ENCODE measurements at places on chromosomes 2 and 18.

- no peak for DNase-seq
Measured at GRCh38 chr2:43309935-43310334, 83.5 kb upstream of the ZFP36L2 start.

DNA sequence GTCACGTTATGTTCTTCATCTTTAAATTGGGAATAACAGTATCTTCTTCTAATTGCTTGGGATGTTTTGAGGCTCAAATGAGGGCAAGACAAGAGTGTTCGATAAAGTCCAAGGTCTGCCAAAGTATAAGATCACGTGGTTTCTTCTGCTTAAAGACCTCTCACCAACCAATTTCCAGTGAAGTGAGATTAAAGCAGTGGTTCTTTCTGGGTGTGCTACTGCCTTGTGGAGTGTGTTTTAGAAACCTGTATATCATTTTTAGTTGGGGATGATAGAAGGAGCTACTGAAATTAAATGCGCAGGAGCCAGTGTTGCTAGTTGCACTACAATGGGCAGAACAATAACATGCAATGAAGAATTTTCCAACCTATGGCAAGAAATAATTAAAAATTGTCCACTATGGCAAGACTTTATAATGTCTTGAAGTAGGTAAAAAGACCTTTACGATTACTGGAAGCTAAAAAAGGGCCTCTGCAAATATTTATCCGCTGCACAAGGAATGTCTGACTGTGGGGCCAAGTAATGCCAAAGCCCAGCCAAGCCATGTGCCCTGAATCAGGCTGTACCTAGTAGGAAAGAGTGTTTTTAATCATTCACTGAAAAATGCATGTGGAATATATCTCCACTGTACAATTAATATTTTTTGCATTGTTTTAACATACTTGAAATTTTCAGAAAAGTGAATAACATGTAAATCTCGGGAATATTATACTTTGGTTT lies 244.5 kb upstream of the REG3G start:
- DNase-seq: no peak

DNA sequence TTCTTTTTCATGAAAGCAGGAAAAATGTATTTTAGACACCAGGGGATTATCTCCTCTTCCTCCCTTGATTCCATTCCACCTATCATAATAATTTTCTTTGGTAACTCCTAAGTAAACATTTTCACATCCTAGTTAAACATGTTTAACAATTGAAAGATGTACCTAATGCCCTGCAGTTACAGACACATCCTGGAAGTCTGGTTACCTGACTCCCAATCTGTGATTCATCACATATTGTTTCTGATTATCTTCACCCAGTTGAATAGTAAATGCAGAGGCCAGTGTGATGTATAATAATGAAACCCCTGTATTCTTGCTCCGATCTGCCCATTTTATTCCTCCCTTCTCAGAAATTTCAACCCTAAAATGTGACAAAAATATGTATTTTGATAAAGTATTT lies 1237.6 kb upstream of the LRRTM1 start:
- no peak for DNase-seq

DNA sequence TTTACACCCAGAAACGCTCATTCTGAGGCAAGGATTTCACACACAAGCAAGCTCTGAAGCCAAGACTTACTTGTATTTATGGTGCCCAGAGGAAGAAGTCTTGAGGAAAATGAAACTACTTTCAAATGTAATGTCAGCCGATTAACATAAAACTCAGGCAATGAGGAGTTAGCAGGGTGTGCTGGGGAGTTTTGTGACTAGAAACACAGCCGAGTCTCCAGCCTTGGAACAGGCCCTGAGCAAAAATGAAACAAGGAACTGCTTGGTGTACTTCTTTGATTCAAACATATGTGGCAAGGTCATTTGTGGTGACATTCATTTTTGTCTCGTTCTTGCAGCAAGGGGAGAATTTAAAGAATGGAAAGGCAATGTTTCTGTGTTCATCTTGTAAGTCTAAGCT lies 4.5 kb downstream of the DYTN start:
- DNase-seq: no peak

DNA sequence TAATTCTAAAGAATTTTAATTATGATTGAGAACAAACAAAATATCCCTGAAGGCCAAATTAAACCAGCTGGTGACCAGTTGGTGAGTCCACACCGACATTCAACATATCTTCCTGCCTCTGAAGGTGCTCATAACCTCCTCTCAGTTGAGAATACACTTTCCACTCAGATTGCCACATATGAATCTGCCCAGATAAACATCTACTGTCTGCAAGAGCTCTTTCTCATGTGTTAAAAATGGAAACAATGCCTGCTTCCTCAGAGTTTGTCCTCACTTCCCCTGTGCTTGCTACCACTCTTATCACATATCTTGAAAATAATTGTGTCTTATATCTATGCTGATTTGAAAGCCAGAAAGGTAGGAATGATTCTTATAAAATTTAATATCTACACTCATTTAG lies 177.7 kb upstream of the GULP1 start:
- no peak for DNase-seq

DNA sequence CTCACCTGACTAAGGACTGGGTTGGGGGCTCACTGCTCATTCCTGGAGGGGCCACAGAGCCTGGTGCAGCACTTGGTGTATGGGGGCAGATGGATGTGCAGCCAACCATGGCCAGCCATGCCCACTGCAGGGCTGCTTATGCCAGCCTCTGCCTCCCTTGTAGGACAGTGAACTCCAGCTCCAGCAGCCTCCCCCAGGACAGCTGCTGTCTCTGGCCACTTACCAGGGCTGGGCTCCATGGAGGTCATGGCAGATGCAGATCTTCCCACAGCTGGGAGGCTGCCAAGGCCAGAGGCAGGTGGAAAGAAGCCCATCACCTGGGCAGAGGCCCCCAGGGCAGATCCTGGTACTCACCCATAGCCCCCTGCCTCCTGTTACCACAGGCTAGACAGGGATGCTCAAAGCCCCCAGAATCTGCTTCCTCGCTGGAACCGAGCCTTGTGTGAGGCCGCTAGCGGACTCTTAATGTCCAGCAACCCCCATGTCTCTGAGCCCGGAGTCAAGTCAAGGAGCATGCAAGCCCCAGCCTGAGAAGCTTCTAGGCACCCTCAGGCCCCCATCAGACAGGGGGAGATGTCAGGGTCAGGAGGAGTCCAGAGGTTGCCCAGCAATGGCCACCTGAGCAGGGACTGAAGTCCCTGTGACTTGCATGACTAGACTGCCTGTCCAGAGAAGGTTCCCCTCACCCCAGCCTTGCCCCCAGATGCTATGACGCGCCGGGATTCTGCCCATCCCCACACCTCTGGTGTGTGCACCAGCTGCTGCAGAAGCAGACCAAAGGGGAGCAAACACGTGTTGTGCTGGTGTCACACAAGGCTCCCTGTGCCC lies 123.6 kb downstream of the TWIST2 start:
- no peak for DNase-seq

- no peak for DNase-seq
Measured at GRCh38 chr2:47782381-47782670, 619 bp upstream of the MSH6 start.

DNA sequence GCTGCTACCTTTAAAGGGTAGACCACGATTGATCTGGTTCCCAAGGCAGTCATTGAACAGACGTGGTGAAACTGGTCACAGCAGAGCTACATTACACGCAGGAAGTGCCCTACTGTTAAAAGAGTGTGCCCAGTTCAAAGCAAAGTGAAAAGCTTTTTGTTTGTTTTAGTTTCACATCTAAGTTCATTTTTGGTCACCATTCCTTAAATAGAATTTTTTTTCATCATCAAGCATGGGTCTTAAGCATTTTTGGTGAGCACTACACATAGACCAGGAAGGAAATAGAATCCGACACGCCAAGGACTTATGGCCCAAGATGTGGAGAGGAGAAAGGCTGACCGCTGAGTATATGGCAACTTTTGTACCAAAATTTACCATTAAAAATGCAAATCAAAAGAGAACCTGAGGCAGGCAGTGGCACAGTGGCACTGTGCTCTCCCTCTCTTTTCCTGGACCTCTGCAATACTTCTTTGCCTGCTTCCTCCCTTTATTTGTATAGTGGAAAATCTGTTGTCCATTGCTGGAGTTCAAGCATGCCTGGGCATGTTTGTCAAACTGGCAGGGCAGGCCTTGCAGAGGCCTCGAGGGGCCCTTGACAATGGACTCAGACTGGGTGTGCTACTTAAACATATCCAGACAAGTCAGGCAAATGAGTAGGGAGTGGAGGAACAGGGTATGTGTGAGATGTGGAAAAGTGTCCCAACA lies 42.6 kb upstream of the HNRNPA3 start:
- no peak for DNase-seq

GRCh38 chr2:142286618-142287017 lies 155.8 kb upstream of the LRP1B start:
- no peak for DNase-seq

- no peak for DNase-seq
Measured at GRCh38 chr2:105911425-105911824, 166.7 kb downstream of the NCK2 start.

DNA sequence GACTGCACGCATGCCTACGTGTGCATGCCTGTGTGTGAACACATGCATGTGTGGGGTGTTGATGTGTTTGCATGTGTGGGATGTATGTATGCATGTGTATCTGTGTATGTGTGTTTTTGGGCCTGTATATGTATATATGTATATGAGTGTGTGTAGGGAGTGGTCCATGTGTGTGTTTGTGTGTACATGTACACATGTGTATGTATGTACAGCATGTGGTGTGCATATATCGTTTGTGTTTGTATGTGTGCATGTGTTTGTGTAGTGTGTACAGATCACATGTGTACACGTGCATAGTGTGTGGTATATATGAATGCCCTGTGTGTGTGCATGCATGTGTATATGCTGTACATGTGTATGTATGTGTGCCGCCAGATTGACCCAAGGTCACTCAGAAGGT lies 54.2 kb upstream of the ASB18 start:
- DNase-seq: no peak

GRCh38 chr2:58369594-58369993 lies 128.5 kb upstream of the FANCL start:
- DNase-seq: no peak

Measured in CD4-positive, alpha-beta T cell treated with Interleukin-12 subunit alpha and Interleukin-12 subunit beta, for 1 hour (primary cell).